Activated CD4-positive, alpha-beta T cell treated with anti-CD3 and anti-CD28 coated beads for 48 hours (primary cell): ENCODE measurements at places on chromosomes 3 and 15.
A peak's percentile ranks its signal among the peaks of the same experiment; 100 is the strongest.

GRCh38 chr15:80643431-80643951, 51.6 kb upstream of the ABHD17C start:
- DNase-seq: no peak

DNA sequence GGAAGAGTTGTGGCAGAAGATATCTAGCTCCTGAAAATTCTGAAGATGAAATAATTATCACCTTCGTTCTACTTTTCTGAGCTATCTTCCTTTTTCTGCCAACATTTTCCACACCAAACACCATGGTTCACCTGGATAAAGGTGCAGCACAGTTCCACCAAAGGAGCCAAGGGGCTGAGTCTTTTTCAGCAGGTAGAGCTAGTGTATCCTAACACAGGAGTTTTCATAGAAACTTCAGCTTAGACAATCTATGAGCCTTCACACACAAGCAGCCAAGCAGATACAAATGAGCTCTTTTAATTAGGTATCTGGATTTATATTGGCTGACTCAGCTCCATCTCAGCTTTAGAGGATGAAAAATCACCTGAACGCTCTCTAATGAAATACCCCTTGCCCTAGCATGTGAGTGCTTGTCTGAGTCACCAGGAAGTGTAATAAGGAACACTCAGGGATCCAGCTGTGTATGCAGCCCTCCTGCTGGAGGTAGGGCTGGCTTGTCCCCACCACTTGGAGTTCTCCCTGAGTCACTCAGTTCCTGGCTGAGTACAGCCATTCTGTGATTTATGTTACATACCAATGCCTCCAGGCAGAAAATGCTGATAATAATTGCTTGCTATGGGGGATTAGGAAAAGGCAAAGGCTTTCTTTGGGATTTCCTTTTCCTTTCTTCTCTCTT, 385.7 kb downstream of the LSAMP start:
- no peak for DNase-seq

GRCh38 chr15:25177955-25178801, 223.4 kb downstream of the SNRPN start:
- DNase-seq: no peak

GRCh38 chr15:90174140-90174875, 26.8 kb upstream of the SEMA4B start:
- no peak for DNase-seq

DNA sequence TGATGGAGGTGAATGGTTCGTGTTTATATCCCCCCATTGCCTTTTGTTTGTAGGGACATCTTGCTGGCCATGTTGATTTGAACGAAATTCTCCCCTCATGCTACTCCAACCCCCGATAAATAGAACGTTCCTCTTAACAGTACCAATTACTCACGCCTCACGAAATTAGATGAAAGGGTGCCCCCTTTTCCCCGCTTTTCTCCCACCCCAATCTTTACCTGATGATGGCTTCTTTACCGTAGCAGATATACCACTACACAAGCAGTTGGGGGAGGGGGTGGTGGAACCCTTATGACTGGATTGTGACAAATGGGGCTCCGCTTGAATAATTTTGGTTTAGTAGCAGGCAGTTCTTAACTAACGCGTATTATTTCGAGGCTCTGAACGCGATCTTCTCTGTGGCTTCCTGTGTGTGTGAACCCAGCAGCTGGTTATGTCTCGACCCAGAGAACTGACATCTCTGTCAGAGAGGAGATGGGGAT, 1.1 kb downstream of the PIAS1 start:
- DNase-seq: peak; percentile 83

GRCh38 chr3:154178172-154178571, 57.0 kb downstream of the ARHGEF26 start:
- DNase-seq: no peak

DNA sequence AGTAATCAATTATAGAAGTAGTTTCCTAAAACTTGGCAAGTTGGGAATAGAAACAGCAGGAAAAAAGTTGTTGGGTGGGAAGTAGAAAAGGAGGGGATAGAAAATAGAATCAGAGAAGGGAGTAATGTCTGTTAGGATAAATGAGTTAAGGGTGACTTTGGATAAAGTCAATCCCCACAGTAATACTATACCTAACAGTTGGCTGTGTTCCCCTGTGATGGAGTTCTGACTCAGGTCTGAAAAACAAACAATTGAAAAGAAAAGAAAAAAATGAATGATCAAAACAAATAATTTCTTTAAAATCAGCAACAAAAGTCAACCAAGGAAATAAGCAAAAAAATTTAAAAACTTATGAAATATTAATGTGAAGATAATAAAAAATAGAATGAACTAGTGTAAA, 50.3 kb downstream of the EMC4 start:
- no peak for DNase-seq

DNA sequence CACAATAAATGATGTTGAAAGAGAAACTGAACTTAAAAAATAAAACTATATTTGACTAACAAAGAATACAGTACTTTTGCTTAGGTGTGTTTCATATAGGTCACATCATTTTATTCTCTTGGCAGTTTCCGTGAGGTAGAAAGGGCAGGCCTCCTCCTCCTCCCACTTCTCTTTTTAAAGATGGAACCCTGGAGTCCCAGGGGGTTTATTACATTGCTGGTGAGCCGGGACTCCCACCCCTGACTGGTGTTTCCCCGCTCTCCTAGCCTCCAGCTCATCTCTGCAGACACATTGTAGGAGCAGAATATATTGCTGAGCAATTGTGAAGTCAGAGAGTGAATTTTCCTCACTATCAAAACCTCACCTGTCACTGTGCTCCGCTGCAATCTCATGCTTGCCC, 30.0 kb downstream of the ZDHHC23 start:
- no peak for DNase-seq

- DNase-seq: peak; percentile 28
These were observed 2.9 kb downstream of the SHOX2 start for GRCh38 chr3:158103081-158103886.

DNA sequence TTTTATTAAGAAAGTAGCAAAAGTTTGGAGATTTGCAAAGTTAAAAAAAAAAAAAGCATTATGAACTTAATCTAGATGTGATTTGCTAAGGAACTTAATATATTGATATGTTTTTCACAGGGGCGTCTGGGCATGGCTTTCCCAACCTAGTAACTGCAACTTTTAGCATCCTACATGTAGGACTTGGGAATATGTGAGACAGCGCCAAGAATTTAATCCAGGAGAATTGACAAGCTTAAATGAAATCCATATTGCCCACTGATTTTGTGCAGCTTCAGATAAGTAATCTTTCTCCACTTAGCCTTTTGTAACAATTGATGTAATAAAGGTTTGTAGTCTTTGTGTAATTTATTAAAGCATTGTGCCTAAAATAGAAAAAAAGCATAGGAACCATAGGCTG, 982 bp upstream of the GABPB1 start:
- no peak for DNase-seq

DNA sequence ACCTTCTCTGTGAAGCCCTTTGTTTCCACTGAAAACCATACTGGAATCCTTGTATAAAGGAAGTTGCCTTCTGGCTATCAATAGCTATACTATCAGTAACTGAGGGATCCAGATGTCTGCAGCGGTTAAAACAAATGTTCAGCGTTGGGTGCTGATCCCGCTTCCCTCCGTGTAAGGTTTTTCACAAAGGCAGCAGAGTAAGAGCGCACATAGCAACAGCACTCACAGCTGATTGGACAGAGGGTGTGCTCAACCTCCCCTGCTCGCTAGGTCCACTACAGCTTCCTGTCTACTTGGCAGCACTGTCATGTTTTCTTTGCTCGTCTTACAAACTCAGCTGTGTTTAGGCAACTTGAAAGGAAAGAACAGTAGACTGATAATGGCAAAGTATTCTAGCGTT, 27.3 kb downstream of the ATOSA start:
- DNase-seq: peak; percentile 45

- DNase-seq: no peak
These were observed 215.8 kb downstream of the ROBO1 start for GRCh38 chr3:79551997-79552396.

DNA sequence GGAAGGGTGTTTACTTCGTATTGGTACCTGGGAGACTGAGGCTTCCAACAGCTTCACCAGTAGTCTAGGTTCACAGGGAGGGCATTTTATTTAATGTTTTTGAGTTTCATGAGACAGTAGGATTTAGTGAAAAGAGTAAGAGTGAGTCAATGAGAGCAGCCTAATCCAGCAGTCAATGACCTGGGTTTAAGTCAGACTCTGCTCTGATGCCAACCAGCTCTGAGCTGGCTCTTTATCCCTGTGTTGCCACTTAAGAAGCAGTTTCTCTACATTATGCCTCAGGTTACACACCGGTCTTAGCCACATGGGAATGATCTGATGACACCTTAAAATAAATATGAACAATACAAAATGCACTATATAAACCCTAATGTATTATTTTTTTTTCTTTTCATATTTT, 59.4 kb upstream of the KCNMB2 start:
- no peak for DNase-seq

- no peak for DNase-seq
These were observed 130.6 kb downstream of the LRIG1 start for GRCh38 chr3:66370179-66370578.

GRCh38 chr3:3579658-3580057, 219.6 kb upstream of the LRRN1 start:
- no peak for DNase-seq

DNA sequence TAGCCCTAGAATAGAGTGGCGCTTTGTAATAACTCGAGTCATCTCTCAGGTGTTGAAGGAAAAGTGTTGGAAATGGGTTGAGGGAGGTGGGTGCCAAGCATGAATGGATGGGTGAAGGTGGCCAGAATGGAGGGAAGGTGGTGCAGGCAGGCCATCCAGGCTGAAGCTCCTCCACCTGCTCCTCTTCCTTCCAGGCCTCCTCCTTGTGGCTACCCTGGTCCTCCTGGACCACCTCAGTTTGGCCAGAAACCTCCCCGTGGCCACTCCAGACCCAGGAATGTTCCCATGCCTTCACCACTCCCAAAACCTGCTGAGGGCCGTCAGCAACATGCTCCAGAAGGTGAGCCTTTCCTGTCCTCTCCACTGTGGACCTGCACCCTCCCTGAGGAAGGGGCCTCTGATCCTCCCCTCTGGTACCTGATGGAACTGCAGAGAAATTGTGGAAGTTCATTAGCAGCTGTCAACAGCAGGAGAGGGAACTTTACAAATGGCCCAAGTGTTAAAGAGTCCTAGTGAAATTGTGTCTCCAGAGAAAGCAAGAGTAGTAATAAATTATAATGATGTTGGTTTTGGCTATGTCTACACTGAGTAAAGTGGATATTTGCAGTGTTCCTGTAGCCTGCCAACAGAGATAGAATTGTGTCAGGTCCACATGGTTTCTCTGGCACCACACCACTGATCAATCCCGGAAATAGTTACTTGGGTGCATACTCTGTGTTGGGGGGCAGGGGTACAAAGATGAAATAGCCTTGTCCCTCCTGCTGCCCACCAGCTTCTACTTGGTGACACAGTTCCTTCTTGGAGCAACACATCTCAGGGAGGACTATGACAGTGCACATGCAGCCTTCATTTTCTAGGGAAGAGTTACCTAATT, 1.6 kb downstream of the IL12A start:
- DNase-seq: no peak

DNA sequence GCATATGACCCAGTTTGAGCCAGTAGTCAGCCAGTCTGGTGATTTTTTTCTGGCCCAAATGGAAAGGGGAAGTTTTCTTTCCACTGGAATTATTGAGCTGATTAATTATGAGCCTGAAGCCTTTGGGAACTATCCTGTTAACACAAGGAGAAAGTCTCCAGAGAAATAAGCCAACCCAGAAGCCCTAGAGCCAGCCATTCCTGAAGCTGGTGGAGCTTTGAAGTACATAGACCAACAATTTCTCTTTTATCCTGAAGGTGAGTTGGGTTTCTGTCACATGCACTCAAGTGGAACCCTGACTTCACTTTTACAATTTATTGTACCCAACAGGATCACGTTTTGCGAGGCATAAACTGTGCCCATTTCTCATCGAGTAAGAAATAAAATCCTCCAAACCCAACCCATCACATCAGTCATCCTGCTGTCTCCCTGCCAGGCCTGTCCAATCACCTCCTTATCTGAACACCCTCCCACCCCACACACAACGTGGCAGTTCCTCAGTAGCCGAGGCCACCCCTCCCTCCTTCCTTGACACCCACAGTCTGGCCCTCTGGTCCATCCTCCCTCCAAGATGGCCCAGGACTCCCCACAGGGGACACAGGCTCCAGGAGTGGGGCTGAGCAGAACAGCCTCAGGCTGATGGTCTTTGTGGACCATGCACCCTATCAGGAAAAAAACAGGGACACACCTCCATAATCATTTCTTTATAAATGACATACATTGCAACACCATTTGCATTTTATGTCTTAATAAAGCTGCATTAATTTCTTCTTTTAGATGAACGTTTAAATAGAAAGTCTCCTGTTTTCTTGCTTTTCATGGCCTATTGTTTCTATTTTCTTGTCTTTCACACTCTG, 55.7 kb upstream of the GATA2 start:
- no peak for DNase-seq

DNA sequence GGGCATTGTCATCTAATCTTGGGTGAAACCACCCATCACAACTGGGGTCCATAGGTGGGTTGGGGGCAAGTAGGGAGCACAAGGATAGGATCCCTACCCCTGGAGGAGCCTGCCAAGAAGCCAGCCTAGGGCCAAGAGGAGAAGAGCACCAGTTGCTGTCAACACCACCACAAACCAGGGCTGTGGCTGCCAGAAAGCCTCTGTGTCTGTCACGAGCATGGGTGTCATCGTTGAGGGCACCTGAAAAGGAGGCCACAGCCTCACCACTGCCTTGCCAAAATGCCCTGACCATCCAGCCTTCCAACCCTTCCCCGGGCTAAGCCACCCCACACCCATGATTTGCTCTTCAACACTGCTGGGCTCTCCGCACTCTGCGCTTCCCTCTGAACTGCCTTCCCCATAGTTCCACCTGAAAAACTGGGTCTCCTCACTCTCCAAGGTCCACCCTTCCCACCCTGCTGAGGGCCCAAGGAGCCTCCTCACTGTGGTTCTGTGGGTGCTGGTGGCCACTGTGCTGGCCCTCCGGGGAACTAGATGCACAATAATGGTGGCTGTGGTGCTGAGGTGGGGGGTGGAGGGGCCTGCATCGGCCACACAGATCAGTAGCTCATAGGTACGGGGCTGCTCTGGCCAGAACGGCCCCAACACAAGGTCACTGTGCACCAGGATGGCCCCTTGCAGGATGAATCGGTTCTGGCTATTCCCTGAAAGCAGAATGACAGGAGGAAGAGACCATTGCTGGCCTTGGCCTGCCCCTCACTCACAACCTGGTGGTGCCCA, 6.2 kb upstream of the IP6K1 start:
- no peak for DNase-seq

GRCh38 chr3:110859993-110860392, 211.6 kb upstream of the NECTIN3 start:
- DNase-seq: no peak

GRCh38 chr3:138119423-138119766, 4.0 kb upstream of the DZIP1L start:
- no peak for DNase-seq

GRCh38 chr15:37134699-37135131, 34.4 kb upstream of the MEIS2 start:
- no peak for DNase-seq
